GM04503 (cell line): ENCODE measurements at places on chromosomes 3 and 15.

DNA sequence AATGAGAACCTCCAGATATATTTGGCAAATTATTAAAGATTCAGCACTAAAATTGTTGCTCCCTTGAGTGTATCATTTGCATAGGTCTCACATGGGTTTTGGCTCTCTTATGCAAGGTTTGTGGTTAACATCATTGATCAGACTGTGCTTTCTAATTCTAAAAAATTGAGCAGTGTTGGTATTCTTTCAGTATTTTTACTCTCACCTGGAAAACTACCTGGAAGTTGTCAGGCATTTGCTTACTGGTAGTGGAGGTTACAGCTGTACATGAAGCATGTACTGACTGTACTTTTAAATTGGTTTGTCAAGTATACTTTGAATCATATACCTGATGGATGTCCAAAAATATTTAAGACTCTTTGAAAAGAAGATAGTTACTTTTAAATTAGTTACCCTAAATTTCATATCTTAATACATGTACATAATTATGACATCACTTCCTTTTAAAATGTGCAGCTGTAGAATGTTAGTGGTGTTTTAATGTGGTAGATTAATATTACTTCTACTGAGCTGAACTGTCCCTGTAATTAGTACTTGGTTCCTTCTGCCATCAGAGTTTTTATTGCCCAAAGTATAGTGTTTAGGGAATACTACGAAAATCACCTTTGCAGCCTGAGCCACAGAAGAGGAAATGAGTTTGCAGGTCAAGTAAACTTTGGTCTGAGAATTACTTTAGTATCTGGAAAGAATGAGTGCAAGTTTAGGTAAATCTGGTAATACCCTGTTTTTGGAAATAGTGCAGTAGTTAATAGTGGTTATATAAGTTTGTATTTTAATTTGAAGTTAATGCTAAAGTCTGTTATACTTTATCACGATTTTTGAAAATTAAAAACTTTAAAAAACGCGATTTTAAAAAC lies 2.8 kb downstream of the CHD2 start:
- DNase-seq, result no peak

- no peak for DNase-seq
These were observed 182.7 kb downstream of the CNTN6 start for GRCh38 chr3:1275495-1275894.

DNA sequence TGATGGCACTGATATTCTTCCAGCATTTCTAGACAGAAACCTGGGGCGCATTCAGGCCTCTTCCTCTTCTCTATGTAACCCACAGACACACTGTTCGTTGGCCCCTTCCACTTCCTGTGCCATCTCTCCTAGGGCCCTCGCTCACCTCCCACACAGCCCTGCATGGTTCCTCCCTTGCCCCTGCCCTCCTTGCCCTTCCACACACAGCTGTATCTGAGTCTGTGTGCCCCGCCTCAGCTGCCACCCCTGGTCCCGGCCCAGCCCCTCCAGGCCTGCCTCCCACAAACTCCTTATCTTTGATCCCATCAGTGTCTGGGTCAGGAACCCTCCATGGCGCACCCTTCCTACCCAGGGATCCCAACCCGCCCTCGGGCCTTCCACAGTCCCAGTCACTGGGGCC lies 37.9 kb downstream of the RAB6B start:
- no peak for DNase-seq

- DNase-seq, result no peak
These were observed 82.8 kb downstream of the SLCO3A1 start for GRCh38 chr15:91936182-91936775.

GRCh38 chr3:175662815-175663214 lies 803.7 kb downstream of the NAALADL2 start:
- DNase-seq, result no peak

DNA sequence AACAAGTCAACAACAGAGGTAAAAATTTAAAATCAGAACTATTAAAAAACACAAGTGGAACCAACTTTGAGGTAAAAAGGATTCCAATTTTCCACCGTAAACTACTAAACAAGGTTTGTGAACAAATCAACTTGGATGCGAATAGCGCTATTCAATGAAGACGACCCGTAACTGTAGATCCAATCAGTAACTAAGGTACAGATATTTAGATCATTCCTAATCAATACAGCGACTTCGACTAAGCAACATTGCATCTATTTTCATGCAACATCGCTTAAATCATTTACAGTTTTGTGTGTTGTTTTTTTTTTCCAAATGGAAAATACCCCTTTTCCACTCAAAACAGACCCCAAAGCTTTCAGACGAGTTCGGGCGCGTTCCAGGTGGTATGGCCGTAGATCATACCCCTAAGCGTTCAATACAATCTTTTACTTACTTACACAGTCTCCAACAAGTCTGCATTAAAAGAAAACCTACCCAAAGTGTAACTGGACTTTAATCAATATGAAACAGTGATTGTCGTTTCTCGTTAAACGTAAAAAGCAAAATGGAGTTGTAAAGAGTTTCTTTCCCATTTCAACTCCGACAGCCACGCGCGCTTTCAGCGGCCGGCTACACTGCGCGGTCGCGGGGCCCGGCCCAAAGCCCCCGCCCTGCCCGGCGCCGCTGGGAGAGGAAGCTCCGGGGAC lies 786 bp downstream of the RHOA start:
- no peak for DNase-seq

- DNase-seq, result no peak
These were observed 26.5 kb downstream of the PLOD2 start for GRCh38 chr3:146134348-146135117.
